Endothelial cell (in vitro differentiated cells): ENCODE measurements at places on chromosomes 5 and 9. TPM values are rescaled to one million over a fixed set of nuclear protein-coding genes. Genes with fewer than 3 reads are reported as not detected.
A peak's percentile ranks its signal among the peaks of the same experiment; 100 is the strongest.

The TXNDC15 gene
- total RNA-seq = 40.5 TPM

The B4GALT1 gene
- total RNA-seq = 86.7 TPM

The SQSTM1 gene
- 82.2 TPM for total RNA-seq

- DNase-seq = peak; percentile 8
These were observed 24.3 kb downstream of the PTPDC1 start for GRCh38 chr9:94108584-94108983.

- DNase-seq = no peak
These were observed 21.7 kb upstream of the ADAM19 start for GRCh38 chr5:157597277-157597676.

The TMEM232 gene
- 3.1 TPM for total RNA-seq

The C1QTNF3 gene
- 2.1 TPM for total RNA-seq

DNA sequence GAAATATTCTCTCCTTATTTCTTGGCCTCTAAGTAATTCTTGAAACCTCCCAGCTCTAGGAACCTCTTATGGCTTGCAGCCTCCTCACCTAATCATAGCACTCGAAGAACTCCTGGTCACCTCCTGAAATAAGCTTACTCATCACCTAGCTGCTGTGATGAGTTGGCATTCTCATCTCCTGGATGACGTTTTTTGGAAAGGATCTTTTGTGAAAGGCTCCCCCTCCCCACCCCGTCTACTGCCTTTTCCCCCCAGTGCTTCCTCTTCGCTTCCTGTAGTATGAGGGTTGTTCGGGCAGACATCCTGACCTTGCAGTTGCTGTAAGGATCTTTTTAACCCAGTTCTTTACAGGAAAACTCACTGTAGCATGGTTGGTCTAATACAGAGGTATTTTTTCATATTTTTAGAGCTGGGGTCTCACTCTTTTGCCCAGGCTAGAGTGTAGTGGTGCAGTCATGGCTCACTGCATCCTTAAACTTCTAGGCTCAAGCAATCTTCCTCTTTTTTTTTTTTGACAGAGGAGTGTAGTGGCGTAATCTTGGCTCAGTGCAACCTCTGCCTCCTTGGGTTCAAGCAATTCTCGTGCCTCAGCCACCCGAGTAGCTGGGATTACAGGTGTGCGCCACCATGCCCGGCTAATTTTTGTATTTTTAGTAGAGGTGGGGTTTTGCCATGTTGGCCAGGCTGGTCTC lies 41.8 kb downstream of the ARHGAP26 start:
- DNase-seq = peak; percentile 12

- no peak for DNase-seq
These were observed 39.8 kb upstream of the PCSK5 start for GRCh38 chr9:75850459-75851200.

The IGFBPL1 gene
- 9.1 TPM for total RNA-seq

DNA sequence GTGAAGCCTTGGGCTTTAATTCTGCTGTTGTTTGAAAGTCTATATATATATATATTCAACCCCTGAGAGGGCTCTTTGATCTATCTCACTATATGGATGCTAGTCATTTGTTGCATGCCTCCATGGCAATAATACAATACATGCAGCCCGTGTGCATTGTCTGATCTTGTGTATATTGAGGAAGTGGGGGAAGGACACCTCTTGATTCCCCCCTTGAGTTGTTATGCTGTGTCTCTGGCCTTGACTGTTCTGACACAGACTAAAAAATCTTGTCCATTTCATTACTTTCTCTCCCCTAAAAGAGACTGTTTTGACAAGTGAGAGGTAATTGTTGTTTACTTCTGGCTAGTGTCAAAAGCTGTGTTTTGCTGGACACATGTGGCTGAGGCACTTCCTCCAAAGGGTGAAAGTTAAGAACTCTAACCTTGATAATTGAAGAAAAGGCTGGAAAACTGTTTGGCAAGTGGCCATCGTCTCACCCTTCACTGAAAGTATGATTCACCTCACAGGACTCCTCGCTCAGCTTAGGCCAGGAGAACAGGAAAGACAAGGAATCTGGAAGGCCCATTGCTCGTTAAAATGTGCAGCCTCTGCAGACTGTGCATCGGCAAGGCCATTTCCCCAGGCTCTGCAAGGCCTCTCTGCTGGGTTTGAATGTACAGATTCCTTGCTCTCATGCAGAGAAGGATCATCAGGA lies 304.0 kb downstream of the PRELID2 start:
- DNase-seq = no peak

GRCh38 chr9:129757045-129757444 lies 4.2 kb upstream of the PTGES start:
- no peak for DNase-seq

DNA sequence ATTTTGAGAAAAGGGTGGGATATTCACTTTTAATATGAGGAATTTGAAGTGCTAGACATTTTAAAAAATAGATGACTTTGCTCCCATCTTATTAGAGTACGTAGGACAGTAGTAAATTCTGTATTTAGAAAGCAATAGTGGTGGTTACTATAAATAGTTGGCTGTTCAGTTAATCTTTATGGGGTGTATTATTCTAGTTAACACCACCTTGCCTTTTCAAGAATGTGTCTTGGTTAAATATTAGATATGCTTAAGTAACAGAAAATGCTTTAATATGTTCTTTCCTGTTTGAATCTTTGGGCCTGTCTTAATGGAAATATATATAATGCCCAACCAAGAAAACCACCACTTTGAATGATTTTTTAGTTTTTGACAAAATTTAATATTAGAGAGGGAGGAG lies 608.7 kb upstream of the FAM174A start:
- no peak for DNase-seq

The INIP gene
- total RNA-seq = 20.8 TPM

DNA sequence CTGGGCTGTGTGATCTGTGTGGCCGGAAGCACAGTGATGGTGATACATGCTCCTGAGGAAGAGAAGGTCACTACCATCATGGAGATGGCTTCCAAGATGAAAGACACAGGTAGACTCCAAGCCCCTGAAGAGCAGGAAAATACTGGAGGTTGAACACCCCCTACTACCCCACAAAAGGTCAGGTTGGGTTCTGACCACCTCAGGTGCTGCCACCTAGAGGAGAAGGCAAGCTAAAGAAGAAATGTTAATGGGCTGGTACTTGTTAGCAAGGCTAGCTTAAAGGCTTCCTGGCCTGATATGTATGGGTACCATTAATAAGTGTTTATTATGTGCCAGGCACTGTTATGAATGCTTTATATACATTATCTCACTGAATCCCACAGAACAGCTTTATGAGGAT lies 11.7 kb downstream of the NIPAL4 start:
- DNase-seq = peak; percentile 24

- peak; percentile 31 for DNase-seq
These were observed 43.3 kb upstream of the NDFIP1 start for GRCh38 chr5:142065273-142065672.

The OR1J2 gene
- total RNA-seq = not detected

The CDHR2 gene
- 0.85 TPM for total RNA-seq

- no peak for DNase-seq
These were observed 54.9 kb downstream of the MTX3 start for GRCh38 chr5:79936002-79936645.

DNA sequence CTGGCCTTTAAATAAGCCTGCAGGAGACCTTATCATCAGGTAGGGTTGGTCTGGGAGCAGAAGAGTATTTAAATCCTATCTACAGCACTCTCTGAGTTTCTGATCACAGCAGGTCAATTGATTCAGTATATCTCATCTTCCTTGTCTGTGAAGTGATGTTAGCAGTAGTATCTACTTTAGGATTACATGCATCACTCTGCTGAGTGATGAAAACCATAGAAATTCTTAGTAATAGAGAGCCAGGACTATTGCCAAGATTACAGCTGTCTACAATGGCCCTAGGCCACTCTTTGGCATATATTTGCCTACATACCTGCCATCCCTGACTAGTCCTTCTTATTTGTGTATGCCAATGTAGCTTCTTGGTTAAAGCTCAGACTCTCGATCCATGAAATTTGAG lies 183.8 kb downstream of the ASTN2 start:
- DNase-seq = no peak

DNA sequence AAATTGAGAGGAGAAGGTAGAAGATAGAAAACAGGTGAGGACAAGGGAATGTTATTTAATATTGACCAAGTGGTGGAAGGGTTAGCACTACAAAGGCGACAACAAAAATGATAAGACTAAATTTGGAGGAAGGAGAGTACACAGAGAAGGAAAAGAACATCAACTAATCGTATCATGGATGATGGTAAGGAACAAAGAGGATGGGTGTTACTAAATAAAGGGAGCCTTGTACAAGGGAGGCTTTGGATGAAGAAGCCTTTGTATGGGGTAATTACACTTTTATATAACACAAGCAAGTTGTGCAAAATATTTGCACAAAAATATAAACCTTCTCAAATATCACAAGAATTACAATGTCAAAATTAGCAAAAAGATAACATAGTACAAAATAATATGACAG lies 125.7 kb downstream of the ZNF608 start:
- DNase-seq = no peak

GRCh38 chr5:56696900-56697299 lies 118.4 kb upstream of the MAP3K1 start:
- DNase-seq = no peak

DNA sequence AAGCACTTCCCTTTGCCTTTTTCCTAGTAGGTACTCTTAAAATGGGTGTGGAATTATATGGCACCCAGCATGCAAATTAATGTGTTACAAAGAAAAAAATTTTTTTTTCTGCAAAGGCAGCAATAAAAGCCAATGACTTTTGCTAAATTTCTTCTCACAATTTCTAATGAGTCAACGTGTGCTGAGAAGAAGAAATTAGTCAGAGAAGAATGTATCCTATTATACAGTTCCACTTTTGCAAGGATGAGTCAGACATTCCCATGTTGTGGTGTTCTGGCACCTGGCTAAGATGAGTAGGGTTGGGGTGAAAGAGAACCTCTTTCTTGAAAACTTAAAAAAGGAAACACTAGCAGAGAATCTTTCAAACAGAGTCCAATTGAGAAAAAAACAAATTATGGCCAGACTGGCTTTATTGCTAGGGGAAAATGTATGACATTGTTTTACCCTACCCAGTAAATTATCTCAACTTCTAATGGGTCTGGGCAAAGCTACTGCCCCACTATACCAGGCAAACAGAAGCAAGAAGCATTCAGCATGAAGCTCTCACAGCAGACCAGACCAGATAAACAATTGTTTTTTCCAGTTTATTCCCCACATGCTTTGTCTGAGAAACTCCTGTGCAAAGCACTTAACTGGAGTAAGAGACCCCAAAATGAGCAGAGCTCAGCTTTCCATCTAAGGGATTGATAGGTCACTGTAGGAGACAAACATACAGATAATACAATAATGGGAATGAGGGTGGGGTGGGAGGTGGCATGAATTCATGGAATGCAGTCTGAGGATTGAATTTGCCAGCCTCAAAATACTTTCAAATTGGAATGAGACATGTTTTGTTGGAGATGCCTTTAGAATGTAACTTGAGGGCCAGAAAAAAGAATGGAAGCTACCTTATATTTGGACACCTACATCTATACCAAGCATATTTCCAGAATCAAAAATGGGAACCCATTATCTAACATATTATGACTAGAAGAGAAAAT lies 220.8 kb upstream of the RFX3 start:
- DNase-seq = no peak

- no peak for DNase-seq
These were observed 75.2 kb downstream of the PDE6A start for GRCh38 chr5:149869411-149869821.

GRCh38 chr5:11076945-11077613 lies 316.0 kb upstream of the DAP start:
- no peak for DNase-seq

DNA sequence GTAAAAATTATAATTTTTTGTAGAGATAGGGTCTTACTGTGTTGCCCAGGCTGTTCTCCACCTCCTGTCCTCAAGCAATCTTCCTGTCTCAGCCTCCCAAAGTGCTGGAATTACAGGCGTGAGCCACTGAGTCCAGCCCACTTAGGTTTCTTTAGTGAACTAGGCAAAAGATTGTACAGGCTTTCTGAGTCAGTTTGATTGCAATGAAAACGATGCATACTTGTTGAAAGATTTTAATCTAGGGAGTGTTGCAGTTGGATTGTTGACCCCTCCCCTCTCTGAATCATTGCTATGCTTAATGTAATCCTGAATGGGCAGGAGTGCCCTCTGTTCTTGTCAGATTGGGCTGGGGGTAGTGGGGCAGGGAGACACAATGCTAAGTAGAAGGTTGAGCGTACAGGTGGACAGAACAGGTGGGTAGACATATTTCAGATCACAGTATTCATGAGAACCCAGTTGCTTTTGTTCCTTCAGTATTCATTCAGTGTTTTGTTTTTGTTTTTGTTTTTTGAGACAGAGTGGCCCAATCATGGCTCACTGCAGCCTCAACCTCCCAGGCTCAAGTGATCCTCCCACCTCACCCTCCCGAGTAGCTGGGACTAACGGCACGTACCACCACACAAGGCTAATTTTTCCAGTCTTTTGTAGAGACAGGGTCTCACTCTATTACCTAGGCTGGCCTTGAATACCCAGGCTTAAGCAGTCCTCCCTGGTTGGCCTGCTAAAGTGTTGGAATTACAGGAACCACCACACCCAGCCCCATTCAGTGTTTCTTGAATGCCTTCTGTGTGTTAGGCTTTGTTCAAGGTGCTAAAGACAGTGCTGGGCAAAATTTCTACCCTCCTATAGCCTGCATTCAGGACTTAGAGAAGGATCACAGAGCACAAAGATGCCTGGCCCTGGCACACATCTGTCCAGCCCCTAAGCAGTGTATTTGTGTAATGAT lies 70.1 kb downstream of the KIAA1958 start:
- no peak for DNase-seq

- DNase-seq = no peak
These were observed 201.7 kb downstream of the PAPPA start for GRCh38 chr9:116355153-116355921.

DNA sequence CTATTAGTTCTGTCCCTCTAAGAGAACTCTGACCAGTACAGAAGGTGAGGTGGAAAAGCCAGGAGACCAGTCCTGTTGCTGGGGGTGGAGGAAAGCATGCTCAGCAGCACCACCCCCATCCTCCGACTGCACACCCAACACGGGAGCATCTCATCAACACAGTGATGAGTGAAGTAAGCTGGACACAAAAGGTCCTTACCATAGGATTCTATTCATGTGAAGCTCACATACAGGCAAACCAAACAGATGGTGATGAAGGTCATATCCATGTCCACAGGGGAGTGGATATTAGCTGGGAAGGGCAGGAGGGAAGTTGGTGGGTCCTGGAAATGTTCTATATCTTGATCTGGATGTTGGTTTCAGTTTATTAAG lies 14.8 kb upstream of the MARCHF6 start:
- DNase-seq = no peak

GRCh38 chr5:20660588-20660987 lies 672.6 kb upstream of the CDH18 start:
- no peak for DNase-seq

- DNase-seq = no peak
These were observed 100.1 kb upstream of the DHFR start for GRCh38 chr5:80754900-80755299.

- peak; percentile 47 for DNase-seq
These were observed 1.1 kb upstream of the SPRY4 start for GRCh38 chr5:142325725-142326479.
